ENCODE measurements at places on chromosomes 16 and 17. TPM values are rescaled to one million over a fixed set of nuclear protein-coding genes. Genes with fewer than 3 reads are reported as not detected.

PRSS36 gene
- 0.85 TPM for total RNA-seq

PRSS53 gene
- total RNA-seq, result 1.9 TPM

HAP1 gene
- total RNA-seq, result under 0.01 TPM

ARHGAP44 gene
- total RNA-seq, result 4.8 TPM

CNTNAP1 gene
- total RNA-seq, result 15.0 TPM
